Activated T-cell treated with anti-CD3 and anti-CD28 coated beads, Interleukin-2, amount 50 U/mL, for 72 hours (primary cell): ENCODE measurements at places on chromosomes 4 and X. TPM values are rescaled to one million over a fixed set of nuclear protein-coding genes. Genes with fewer than 3 reads are reported as not detected.

- H3K4me1 ChIP-seq: no peaks in the 10 kb centered on the region
- H3K36me3 ChIP-seq: peaks cover 2% of the 10 kb centered on the region
- H3K27me3 ChIP-seq: no peaks in the 10 kb centered on the region
- no peak overlapping the region for H3K4me3 ChIP-seq
Measured at GRCh38 chr4:7384929-7385890, 49.5 kb downstream of the PSAPL1 start.

GRCh38 chr4:46032056-46032455 lies 91.8 kb downstream of the GABRG1 start:
- H3K27ac ChIP-seq: no peak overlapping the region
- H3K27me3 ChIP-seq: no peaks in the 10 kb centered on the region
- H3K4me3 ChIP-seq: no peak overlapping the region
- H3K36me3 ChIP-seq: no peaks in the 10 kb centered on the region
- no peaks in the 10 kb centered on the region for H3K4me1 ChIP-seq

- no peak for DNase-seq
- H3K36me3 ChIP-seq: no peaks in the 10 kb centered on the region
- peaks cover 53% of the 10 kb centered on the region for H3K27me3 ChIP-seq
- no peak overlapping the region for H3K4me3 ChIP-seq
- H3K4me1 ChIP-seq: no peaks in the 10 kb centered on the region
Measured at GRCh38 chrX:45592101-45592500, 391.4 kb upstream of the DIPK2B start.

NPY5R gene
- total RNA-seq: not detected

XK gene
- total RNA-seq: not detected

DNA sequence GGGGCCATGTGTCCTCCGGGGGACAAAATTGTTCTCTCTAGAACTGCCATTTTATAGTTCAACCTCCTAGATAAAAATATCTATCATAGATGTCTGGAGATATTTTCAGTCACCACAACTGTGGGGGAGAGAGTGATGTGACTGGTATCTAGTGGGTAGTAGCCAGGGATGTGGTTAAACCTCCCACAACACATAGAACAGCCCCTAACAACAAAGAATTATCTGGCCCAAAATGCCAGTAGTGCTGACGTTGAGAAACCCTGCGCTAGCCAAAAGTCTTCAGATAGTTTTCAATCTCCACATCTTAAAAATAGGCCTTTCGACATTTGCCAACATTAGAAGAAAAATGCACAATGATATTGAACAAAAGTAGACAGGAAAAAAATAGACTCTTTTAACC lies 19.0 kb upstream of the SUPT20HL2 start:
- H3K36me3 ChIP-seq: peaks cover 2% of the 10 kb centered on the region
- H3K27me3 ChIP-seq: peaks cover 39% of the 10 kb centered on the region
- no peak overlapping the region for H3K4me3 ChIP-seq
- H3K27ac ChIP-seq: no peak overlapping the region
- no peak for DNase-seq

DNA sequence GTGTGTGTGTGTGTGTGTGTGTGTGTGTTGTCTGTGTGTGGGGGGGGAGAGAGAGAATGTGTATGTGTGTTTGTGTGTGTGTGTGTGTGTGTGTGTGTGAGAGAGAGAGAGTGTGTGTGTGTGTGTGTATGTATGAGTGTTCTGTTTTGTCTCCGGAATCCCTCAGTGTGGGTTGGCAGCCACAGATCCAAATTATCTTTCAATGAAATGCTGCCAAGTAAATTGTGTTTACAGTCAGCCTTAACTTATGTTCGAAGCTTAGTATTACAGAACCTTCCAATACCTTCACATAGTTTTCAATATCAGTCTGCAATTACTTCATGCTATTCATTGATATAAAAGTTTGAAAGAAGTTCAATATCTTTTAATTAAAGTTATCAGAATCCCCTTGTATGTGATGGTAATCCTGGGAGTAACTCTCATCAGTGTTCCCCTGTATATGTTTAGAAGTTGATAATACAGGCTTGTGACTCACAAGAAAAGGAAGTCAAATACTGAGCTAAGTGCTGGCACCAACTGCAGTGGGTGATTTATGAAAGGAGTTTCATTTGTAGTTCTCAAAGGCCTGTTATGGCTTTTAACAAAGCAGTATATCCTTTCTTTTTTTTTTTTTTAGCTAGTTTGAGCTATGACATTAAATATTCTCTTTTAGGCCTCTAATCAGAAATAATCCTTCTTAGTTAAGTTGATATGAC lies 51.6 kb upstream of the HTR2C start:
- H3K4me3 ChIP-seq: no peak overlapping the region
- no peak overlapping the region for H3K27ac ChIP-seq
- no peaks in the 10 kb centered on the region for H3K27me3 ChIP-seq
- H3K4me1 ChIP-seq: no peaks in the 10 kb centered on the region

DNA sequence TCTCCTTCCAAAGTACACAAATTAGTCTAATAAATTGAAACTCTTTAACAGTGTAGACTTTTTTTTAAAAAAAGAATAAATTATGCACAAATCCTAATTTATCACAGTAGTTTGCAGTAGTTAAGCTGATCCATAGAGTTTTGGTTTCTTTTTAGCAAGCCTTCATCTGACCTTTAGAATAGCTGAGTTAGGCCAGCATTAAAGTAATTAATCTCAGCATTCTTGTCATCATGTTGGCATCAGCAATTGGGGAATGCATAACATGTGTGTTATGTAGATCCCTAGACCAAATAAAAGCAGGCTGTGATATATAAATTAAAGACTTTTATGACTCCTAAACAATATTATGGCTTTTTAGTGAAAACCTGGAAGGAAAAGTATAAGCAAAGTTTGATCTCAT lies 426.5 kb upstream of the PABPC4L start:
- no peak overlapping the region for H3K4me3 ChIP-seq
- H3K27me3 ChIP-seq: no peaks in the 10 kb centered on the region
- no peak overlapping the region for H3K27ac ChIP-seq
- H3K36me3 ChIP-seq: no peaks in the 10 kb centered on the region
- DNase-seq: no peak

- H3K4me3 ChIP-seq: no peak overlapping the region
- H3K27me3 ChIP-seq: peaks cover 28% of the 10 kb centered on the region
- H3K27ac ChIP-seq: peak overlapping the region; percentile 81
- peaks cover 8% of the 10 kb centered on the region for H3K36me3 ChIP-seq
Measured at GRCh38 chrX:47250017-47250347, 17.2 kb downstream of the USP11 start.
